Smooth muscle cell of the brain vasculature (primary cell): ENCODE measurements at places on chromosomes 1 and 21.

GRCh38 chr1:108532730-108533129 is 27.2 kb upstream of the EEIG2 start:
- no peak for DNase-seq

DNA sequence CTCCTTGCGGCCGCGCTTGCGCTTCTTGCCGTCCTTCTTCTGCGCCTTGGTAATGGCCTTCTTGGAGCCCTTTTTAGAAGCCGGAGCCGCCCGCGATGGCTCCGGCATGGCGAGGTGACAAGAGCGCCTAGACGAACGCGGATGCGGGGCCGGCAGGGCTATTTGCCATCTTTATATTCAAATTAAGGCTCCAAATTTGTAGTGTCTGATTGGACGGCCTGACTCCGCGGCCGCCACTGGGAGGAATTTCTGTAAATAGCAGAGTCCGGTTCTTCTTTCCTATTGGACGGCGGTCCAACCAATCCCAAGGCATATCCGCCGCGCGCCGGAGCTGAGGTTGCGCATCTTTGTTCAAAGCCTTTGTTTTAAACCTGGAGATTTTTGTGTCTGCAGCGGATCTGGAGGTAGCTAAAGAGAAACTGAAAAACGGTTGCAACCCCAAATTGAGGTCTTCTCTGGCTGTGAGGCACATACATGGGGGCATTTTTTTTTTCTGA is 22.6 kb upstream of the RNF187 start:
- DNase-seq: no peak

DNA sequence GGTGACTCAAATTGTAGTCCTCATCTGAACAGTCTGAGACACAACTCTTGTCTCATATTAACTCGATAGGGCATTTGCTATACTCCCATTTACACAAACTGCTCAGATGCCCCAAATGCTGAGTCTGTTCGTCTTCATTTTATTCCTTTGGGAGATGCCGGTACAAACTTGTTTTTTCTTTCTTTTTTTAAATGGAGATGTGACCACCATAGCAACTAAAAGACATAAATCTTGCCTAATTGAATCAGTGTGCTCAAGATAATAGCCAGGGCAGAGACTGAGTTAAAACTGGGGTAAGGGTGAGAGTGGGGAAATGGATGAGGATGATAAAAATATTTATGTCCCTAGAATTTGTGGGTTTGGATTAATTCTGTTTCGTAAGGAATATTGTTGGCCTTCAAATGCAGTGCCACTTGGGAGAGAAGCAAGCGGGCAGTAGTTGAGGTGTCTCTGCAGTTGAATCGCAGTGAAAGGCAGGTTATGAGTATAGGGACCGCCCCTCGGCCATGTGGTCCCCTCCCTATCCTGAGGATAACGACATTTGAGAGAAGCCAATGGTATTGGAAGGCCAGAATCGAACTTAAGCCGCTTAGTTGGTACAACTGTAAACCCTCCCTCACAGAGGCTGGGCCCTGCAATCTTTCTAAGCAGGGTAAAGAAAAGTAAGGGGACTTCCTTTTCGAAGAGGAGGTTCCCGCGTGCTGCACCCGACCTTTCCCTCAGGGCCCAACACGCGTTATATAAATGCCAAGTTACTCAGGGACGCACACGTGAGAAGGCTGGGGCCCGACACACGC is 859 bp upstream of the LRRC8B start:
- DNase-seq: no peak

DNA sequence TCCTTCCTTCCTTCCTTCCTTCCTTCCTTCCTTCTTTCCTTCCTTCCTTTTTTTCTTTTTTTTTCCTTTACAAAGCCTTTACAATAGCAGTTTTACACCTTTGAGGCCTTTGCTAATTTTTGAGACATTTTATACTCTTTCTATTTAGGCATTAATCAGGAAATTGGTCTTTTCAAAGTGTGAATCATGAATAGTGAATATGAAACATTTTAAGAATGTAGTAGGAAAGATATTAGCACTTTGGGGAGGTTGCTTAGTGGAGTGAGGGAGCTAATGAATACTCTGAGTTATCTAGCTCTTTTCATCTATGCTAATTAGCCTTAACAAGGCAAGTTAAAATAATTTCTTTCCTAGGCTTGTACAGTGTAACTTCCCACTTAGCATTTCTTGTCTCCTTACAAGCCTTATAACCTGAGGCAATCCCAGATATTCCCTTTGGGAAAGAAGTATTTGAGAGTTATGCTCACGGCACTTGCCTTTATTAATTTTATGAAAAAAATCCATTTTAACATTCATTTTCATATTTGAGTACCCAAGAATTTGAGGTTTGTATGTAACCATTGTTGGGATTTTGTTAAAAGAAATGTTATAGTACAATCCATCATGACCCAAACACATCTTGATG is 122.6 kb downstream of the NTNG1 start:
- no peak for DNase-seq
